ENCODE measurements at places on chromosomes 5 and 9.
A peak's percentile ranks its signal among the peaks of the same experiment; 100 is the strongest.

DNA sequence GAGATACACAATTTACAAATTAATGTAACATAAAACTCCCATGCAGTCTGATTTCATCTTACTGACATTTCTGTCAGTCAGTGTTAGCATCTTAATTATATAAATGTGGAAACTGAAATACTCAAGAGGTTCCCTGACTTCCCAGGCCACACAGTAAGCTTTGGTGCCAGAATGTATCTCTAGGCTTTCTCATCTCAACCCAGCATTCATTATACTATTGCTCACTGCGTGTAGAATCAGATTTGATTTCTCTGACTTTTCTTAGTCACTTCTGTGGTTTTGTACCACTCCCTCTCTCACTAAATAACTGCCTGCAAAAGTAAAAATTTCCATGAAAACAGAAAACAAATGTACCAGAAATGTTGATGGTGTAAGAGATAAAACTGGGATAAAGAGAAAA is 31.7 kb upstream of the CDKN2B start:
- no peak for DNase-seq

DNA sequence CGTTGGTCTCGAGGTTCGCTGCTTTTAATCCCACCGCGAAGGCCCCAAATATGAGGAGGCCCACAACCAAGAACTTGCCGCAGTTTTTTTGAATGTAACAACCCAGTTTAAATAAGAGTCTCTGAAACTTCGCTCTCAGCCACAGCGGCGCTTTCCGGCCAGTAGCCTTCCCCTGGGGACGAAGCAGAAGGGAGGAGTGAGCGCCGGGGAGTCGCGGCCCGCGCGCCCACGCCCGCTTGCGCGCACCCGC is 10.4 kb downstream of the PTCH1 start:
- DNase-seq: no peak

DNA sequence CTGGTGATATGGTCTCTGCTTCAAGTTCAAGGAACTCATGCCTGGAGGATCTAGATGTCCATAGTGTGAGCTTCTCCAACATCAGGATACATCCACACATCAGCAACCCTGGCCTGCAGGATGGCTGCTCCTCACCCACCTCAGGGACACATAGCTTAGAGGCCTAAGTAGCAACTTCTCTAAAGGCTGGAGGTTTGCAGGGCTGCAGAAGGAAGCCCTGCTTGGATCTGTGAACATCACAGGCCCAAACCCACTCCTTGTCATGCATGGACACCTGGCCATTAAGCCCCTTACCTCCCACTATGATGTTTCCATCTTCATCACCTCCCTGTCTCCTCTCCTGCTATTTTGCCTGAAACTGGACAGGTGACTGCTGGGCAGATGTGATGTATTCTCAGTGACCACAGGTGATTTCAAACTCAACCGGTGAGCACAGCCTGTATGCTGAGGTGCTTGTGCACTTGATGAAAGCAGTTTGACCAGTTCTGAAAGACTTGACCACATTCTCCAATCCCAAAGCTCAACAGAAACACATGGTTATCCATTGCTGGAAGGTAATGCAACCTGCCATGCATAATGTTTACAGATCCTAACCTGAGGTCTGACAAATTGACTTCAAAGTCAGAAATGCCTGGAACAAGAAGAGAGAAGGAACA is 205.2 kb downstream of the FSTL4 start:
- DNase-seq: no peak

GRCh38 chr9:19162956-19163355 is 35.7 kb upstream of the PLIN2 start:
- no peak for DNase-seq

GRCh38 chr9:125374443-125375309 is 113.0 kb downstream of the GAPVD1 start:
- DNase-seq: peak; percentile 37

GRCh38 chr5:7405277-7405676 is 9.3 kb downstream of the ADCY2 start:
- DNase-seq: no peak

- no peak for DNase-seq
Measured at GRCh38 chr9:811106-811531, 30.4 kb upstream of the DMRT1 start.

- no peak for DNase-seq
Measured at GRCh38 chr9:135703726-135704125, 1.7 kb downstream of the KCNT1 start.

GRCh38 chr9:17394881-17395510 is 183.9 kb upstream of the SH3GL2 start:
- DNase-seq: no peak

GRCh38 chr5:140632366-140633020 is 482 bp downstream of the CD14 start:
- DNase-seq: peak; percentile 22

DNA sequence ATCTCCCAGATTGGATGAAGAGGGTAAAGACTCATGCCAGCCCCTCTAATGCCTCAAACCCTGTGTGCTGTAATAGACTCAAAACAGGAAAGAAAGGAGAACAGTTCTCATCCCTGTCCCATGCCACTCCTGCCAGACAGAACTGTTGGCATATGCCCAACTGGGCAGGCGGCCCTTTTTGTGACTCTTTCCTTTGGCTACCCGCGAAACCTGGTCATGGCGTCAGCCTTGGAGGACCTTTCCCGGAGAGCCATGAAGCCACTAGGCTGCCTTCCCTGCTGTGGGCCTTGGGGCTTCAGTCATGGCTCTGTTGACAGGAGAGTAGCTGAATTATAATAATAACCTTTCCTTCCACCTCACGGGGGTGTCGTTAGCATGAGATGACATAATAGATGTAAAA is 75.9 kb upstream of the SEMA6A start:
- no peak for DNase-seq

GRCh38 chr5:90096415-90097081 is 313.0 kb downstream of the CETN3 start:
- no peak for DNase-seq

DNA sequence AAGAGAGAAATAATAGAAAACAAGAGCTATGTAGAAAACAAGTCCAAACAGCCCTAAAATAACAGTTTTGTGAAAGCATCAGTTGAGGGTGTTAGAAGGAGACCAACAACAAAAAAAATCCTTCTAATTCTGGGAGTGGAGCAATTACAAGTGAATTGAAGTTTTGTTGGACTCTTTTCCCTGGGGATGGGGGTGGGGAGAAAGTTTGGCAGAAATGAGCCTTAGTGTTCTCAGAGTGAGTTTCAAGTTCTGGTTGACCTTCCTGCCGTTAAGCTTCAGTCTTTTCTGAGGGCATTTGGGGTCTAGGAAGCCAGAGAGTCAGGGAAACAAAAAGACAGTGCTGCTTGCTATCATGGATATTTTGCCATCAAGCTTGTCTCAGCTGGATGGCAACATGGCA is 106.3 kb upstream of the TRIM32 start:
- DNase-seq: no peak

DNA sequence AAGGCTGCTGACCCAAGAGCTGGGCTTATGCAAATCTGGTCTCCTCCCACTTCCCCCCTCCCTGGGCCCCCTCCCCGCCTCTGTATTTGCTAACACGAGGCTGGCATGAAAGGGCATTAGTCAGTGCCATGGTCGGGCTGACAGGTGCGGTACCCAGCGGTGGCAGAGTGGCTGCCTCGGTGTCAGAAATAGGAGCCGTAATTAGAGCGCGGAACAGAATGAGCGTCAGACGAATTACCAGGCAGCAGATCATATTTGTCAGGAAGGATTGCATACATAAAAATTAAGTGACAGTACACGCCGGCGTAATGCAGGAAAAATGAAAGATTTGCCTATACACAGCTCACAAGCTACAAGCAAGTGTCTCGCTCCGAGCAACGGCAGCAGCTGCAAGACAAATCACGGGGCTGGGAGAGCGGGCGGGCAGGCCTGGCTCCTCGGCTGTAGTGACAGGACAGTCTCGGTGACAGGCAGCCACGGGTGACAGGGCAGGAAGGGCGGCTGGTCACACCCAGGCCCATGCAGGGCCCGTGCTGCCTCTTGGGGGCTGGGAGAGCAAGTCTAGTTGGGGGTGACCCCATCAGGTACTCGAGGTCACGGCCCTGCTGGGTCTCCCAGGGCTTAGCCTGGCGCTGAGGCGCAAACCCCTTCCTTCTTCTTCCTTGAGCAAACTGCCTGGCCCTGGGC is 72.4 kb downstream of the NEK6 start:
- no peak for DNase-seq

DNA sequence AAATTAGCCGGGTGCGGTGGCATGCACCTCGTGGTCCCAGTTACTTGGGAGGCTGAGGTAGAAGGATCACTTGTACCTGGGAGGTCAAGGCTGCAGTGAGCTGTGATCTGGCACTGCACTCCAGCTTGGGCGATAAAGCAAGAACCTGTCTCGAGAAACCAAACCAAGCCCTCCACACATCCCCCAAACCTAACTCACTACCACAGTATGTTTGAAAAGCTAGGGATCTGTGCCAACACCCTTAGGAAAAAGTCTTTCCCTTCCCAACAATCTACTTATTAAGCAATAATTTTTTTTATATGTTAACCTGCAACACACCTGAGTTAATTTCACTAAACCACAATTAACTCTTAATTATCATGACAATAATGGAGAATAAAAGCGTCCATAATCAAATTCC is 2.2 kb downstream of the UBTD2 start:
- no peak for DNase-seq

- DNase-seq: no peak
Measured at GRCh38 chr5:151270599-151270998, 17.6 kb downstream of the GM2A start.

- DNase-seq: no peak
Measured at GRCh38 chr9:33950371-33950770, 98.3 kb downstream of the UBAP2 start.

GRCh38 chr9:127395497-127396252 is 1.3 kb upstream of the SLC2A8 start:
- DNase-seq: no peak

GRCh38 chr9:90044710-90045151 is 439.9 kb downstream of the GADD45G start:
- no peak for DNase-seq

DNA sequence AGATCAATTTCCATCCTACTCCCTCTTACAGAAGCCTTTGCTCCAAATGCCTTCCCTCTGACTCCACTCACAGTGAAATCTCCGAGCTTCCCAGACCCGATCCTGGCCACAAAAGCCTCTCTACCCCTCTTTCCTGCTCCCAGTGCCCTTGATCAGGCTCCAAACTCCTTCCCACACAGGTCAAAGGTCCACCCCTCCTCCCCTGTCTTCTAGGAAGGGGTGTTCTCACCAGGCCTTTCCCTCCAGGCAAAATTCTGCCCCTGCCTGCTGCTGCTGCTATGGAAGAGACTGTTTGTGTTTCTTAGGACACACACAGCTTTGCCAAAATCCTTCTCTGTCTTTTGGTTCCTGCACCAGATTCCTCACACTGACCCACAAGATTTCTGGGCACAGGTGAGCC is 85.8 kb upstream of the ALDH1A1 start:
- no peak for DNase-seq

DNA sequence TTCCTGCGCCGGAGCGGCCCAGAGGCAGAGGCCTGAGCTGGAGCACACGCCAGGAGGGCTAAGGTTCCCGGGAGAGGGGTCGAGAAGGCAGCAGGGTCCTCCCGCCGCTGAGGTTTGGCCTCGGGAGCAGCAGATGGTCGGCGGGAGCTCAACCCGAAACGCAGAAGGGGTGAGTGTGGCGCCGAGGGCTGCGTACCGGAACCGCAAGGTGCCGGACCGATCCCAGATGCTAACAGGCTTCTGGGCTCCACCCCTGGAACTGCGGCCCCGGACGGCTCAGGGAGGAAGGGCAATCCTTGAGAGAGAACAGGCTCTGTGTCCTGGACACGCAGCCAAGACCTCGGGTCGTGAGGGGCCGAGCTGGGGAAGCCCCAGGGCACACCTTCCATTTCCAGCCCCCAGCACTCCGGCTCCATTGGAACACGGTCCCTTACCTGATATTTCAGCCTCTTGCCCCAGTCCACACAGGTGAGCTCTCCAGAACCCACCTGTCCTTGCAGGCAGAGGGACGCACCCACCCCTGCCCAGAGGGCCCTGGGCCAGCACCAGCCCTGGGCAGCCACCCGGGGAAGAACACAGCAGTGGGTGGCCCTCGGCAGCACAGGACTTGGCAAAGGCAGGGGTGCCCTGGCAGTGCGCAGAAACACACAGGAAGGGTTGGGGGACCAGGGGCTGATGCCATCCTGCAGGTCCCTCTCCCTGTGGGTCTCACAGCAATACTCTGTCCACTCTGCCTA is 1.4 kb downstream of the LHX3 start:
- no peak for DNase-seq

GRCh38 chr5:55289808-55290207 is 17.7 kb downstream of the DHX29 start:
- no peak for DNase-seq

DNA sequence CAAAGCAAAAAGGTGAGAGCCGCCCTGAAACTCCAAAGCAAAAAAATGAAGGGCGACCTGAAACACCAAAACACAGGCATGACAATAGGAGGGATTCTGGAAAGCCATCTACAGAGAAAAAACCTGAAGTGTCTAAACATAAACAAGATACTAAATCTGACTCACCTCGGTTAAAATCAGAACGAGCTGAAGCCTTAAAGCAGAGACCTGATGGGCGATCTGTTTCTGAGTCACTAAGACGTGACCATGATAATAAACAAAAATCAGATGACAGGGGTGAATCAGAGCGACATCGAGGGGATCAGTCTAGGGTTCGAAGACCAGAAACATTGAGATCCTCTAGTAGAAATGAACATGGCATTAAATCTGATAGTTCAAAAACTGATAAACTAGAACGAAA is 108.8 kb downstream of the NIPBL start:
- DNase-seq: no peak

DNA sequence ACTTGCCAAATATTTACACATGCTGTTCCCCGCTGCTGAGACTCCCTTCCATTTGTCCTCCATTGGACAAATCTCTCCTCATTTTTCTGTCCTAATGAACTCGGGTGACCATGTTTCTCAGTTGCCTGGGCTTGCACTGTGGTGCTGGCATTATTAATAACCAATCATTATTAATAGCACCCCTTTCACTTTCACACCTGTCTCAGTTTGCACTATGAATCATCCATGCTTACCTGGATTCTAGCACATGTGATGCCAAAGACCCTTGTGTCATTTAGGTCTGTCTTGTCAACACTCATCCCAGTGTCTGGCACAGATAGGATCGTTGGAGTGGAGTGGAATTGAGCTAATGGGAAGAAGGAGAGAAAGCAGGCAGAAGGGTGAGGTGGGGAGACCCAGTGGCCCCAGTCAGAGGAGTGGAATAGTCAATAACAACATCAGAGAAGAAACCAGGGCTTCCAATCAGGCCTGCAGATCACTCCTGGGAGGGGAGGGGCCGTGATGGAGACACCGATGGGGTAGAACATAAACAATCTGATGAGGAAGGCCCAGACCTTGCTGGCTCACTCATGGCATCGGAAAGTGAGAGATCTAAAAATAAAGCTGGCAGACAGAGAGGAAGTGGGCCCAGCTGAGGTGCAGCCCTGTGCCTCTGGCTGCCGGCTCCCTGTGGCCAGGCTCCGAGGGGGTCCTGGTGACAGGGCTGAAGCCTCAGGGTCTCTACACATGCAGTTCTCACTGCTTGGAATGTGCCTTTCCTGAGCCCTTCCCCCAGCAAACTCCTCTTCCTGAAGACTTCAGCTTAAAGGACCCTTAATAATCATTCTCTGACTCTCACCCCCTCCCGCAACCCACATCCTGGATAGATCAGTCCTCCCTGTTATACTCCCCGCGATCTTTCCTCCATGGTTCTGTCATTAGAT is 33.5 kb upstream of the CRB2 start:
- peak; percentile 33 for DNase-seq

Data from activated T-helper 1 cell treated with Interleukin-2 at 50 U/mL for 16 hours (primary cell).